ENCODE measurements at places on chromosomes 6 and 20.

DNA sequence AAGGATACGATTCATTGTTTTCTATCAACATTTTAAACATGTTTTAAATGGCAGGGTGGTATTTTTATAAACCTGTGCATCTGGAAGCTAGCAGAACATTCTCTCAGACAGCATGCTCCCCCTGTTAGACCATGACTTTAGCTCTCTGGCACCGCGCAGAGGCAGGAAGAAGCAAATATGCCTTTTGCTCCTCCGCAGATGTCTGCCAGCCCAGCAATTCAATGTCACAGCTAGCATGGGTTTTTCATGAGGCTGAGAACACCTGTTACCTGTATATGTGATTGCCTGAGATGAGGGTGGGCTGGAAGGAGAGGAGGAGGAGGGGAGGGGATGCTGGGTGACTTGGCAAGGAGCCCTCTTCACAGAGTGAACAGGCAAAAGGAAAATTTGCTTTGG, 6.7 kb downstream of the MTCH1 start:
- DNase-seq, result peak; percentile 22

DNA sequence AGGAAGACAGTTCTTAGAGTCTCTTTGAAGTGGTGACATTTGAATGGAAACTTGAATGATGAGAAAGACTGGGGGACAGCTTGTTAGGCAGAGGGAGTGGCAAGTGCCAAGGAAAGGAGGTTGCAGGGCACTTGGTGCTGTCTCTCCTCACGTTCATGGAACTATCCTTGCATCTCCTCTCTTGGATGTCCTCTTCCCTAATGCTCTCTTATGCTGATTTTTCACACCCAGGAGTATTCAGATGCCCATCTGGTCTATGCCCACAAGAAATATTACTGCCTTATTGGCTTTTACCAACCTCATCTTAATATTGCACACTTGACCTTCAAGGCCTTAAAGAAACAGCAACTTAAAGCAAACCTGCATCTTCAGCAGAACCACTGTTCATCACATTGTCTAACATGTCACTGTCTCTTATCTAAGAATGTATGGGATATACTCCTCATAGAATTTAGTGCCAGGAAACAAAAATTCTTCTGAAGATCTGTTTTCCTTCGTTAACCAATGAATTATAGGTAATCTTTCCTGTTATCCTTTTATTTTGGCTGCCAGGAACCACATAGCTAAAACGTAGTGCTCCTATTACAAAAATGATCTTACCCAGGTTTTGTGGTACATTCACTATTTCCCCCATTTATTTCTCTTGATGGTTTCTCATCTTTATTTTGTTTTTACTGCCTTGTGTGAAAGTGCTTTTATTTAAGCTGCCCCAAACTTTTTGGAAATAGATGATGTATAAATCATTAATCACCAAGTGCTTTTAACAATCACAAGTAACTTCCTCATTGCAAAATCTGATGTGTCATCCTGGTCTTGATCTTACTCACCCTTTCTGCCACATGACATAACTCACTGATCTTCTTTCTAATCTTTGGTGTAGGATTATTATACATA, 12.8 kb downstream of the RGS17 start:
- no peak for DNase-seq

DNA sequence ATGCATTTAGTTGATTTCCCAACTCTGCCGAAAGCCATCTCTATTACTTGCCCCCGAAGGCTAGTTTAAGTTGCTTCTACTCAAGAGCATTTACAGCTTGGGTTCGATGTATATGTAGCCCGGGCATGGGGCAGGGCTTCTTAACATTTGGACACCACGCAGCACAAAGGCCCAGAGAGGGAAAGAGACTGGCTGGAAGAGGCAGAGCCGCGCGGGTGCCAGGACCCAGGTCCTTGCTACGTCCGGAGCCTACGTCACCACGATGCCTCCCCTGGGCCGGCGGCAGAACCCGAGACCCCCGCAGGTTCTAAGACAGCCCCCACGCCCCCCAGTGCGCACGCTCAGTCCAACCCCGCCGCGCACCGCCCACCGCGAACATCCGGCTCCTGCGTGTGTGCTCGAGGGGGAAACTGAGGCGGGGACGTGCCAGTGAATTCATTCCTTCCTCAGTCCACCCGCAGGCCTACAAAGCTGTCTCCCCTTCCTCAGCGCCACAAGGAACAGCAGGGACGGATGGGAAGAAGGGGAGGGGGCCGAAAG, 367 bp upstream of the PCIF1 start:
- peak; percentile 62 for DNase-seq

DNA sequence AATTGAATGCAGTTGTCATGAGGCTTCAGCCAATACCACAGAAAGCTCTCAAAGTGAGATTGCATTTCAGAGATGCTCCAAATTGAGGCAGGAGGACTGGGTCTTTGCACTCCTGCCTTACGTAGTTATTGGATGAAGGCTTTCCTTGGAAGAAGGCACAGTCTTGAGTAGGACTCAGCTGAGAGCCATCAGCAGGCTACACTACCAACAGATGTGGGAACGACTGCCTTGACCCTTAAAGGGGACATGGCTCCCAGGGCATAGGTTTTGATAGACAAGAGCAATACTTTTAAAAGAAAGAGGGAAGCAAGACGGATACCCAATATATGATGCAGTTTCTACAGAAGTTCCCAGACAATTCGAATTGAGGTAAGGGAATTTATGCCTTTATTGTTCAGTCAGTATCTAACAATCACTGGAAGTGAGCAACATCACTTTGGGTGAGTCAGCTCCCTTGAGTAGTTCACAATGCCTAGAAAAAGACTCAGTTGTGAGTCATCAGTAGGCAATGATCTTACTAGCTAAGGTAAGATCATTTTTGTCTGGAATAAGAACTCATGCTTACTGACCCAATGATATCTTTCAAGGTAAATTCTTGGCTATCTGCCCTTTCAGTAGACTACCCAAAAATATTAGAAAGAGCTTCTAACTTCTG, 390.8 kb downstream of the GJA1 start:
- no peak for DNase-seq

DNA sequence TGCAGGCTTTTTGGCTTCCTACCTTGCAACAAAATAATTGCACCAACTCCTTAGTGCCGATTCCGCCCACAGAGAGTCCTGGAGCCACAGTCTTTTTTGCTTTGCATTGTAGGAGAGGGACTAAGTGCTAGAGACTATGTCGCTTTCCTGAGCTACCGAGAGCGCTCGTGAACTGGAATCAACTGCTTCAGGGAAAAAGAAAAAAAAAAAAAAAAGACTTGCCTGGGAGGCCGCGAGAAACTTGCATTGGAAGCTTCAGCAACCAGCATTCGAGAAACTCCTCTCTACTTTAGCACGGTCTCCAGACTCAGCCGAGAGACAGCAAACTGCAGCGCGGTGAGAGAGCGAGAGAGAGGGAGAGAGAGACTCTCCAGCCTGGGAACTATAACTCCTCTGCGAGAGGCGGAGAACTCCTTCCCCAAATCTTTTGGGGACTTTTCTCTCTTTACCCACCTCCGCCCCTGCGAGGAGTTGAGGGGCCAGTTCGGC, 420 bp downstream of the SOX4 start:
- peak; percentile 16 for DNase-seq

DNA sequence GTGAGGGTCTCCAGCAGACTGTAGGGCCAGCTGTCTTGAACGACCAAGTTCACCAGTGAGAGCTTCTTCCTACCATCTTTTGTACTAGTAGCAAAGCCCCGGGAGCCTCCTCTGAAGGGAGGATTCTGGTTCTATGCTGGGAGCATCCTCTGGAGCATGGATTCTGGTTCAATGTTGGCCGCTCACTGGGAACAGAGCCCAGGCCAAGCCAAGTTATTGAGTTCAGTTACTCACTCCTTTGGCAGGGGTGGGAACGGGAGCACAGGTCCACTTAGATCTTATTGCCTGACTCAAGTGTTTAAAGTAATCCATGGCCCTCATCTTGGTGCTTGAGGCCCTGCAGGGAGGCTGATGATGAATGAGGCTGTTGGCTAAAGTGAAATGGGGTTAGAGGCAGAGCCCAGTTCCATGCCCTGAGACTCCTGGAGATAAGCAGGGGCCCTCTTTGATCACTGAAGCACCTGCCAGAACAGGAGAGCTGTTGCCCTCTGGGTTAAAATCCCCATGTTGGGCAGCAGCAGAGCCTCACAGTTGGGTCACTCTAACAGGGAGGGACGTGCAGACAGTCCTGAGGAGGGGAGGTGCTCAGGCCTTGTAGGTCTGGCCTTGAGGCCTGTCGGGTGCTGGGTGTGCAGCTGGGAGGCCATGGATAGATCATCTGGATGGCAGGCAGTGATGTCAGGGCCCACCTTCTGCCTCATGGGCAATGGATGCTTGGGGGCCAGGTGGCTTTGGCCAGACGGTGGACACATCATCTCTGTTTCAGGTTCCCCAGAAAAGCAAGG, 98.3 kb upstream of the SYNDIG1 start:
- DNase-seq, result no peak

DNA sequence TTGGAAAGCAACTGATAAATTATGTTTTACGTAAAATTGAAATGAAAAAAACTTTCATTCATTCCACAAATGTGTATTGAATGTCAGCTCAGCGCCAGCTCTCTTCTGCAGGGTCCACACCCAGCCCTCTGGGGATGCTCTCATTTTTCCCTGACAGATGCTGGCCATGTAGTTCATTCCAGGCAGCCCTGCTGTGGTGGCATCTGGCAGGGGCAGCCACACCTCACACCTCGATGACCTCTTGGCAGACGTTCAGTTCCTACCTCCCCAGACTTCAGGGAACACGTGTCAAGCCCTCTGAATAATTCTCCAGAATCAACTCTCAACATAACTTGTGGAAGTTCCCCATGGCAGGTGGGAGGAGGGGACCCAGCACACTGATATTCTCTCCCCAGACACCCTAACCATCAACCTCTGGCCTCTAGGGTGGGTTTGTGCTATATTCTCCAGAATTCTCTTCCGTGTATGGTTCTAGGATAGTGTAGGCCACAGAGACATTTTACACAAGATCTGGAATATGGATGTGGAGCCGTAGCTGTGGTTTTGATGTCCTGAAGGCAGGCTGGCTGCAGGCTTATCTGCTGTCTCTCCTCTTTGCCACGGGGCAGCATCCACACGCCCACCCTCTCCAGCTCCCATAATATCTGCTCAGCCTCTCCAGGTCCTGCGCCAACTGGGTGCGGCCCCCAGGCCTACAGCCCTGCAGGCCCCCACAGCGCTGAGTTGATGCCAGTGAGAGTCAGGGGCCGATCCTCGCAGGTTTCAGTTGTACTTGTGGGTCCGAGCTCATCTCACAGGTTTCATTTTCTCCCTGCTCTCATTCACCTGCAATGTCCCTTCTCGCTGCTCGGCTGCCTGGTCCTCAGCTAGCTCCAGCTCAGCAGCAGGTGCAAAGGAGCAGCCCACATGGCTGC, 175.8 kb upstream of the ARID1B start:
- no peak for DNase-seq

- no peak for DNase-seq
Measured at GRCh38 chr20:45935416-45936046, 1.0 kb downstream of the PCIF1 start.

DNA sequence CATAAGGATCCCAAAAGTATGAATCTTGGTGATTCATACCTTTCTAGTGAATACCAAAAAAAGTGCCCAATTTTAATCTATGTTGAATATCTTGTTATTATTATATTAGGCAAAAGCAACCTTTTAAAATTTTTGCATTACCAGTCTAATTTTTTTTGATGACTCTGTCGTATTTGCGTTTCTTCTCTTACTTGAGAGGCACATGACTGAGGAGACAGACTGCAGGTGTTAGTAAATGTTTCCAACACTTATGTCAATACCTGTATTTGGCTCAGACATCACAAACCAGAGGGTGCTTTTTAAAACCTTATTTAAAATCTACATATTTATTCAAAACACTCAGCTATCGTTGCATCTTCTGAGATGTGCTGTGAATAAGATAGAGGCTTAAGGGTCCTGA, 27.1 kb downstream of the ID4 start:
- no peak for DNase-seq

DNA sequence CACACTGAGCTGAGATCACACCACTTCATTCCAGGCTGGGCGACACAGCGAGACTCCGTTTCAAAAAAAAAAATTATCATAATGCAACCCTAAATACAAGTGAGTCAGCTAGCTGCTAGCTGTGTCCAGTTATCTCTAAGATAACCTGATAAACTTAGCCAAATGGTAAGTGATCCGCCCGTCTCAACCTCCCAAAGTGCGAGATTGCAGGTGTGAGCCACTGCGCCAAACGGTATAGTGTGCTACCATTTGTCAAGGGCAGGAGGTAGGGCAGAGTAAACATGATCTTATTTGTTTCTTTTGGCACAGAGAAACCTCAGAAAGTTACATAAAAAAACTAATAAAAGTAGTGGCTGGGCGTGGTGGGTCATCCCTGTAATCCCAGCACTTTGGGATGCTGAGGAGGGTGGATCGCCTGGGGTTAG, 4.7 kb upstream of the C6orf132 start:
- DNase-seq, result no peak

DNA sequence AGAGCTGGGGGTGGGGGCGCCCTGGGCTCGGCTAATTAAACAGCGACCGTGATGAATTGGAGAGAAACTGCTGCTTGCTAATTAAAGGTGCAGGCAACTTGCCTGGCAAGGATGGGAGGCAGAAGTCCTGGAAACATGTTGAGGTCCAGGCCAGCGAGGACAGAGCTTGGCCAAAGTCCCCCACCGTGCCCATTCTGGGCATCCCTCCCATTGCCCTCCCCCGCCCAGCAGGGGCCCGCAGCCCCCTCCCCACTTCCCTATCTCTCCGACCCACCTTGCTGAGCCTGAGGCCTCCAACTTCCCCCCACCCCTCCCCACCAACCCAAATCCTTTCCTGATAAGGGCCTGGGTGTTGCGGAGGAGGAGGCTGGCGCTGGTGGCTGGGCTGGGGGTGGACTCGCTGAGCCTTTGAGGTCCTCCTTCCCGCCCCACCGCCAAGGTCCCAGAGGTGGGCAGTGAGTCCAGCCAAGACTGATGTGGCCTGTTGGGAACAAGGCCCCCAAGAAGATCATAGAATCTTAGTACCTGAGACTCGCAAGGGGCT, 23.3 kb downstream of the C20orf203 start:
- no peak for DNase-seq

DNA sequence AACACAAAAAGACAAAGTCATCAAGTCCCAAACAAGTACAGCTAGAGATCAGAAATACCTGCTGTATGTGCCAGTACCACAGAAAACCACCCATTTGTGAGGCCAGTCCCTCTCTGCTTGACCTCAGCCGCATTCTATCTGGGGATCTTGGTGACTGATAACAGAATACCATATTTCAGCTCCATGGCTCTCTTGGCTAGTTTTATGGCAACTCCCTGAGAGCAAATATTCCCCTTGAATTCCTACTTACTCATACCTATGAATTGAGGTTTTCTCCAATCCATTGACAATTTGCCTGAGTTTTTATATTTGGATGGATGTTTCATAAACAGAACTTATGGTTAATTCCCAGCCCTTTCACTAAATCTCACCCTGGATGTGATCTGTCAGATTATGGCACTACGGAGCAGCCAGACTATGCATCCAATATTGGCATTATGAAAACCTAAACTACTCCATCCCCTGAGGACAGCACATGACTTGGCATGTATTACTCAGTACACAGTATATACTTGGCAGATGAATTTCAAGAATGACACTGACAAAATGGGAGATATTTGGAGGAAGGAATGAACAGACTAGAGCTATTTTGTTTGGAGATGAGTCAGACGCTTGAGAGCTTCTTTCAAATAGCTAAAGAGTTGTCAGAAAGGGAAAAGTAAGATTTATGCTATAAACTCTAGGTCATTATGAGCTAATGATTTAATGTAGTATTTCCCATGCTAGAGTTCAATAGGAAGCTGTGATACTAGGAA, 95.7 kb downstream of the PRDM1 start:
- no peak for DNase-seq

Measured in NCI-H1092 (cell line).